ENCODE measurements at places on chromosomes 6 and 20.

- no peak for DNase-seq
These were observed 27.9 kb upstream of the TBC1D7 start for GRCh38 chr6:13355999-13356785.

DNA sequence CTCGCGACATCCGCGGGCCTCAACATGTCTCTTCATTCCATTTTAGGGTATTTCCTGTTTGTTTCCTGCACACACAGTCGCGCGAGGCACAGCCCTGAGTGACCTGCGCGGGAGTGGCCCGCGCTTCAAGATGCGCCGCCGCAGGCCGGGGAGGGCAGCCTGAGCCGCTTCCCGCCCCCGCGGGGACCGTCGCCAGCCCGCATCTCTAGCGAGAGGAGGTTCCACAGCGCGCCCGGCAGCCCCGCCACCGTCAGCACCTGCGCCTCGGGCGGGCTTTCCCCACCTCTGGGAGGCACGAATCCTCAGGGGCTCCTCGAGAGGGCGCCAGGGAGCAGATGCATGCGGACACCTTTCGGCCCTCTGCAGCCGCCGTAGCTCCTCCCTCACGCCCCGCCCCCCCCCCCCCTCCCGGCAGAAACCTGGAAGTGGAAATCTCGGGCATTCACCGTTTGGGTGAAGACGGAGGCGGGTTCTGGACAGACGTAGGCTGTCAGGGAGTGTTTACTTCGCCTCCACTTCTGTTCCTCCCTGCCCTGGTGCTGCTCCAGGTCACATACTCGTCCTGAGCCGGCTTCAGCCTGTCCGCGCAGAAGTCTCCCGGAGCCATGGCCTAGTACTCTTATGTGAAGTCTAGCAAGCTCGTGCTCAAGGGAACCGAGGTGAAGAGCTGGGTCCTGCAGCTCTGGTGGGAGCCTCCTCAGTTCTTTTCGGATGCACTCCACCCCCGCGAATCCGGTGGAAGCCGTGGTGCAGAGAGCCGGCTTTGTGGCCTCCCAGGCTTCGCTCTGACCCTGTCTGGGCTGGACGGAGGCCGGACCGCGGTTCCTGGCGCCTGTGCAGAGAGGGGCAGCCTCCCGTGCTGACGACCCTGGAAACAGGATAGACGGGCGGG lies 880.5 kb upstream of the DEFB115 start:
- DNase-seq: peak; percentile 40

- DNase-seq: no peak
These were observed 9.9 kb downstream of the PAX1 start for GRCh38 chr20:21715193-21715881.

GRCh38 chr6:1082285-1082935 lies 229.5 kb upstream of the FOXQ1 start:
- DNase-seq: no peak

DNA sequence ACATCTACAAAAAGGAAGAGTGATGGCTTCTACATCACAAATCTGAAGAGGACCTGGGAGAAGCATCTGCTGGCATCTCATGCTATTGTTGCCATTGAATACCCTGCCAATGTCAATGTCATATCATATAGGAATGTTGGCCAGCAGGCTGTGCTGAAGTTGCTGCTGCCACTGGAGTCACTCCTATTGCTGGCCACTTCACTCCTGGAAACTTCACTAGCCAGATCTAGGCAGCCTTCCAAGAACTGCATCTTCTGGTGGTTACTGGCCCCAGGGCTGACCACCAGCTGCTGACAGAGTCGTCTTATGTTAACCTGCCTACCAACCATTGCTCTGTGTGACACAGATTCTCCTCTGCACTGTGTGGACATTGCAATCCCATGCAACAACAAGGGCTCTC lies 111.8 kb downstream of the PERP start:
- no peak for DNase-seq

DNA sequence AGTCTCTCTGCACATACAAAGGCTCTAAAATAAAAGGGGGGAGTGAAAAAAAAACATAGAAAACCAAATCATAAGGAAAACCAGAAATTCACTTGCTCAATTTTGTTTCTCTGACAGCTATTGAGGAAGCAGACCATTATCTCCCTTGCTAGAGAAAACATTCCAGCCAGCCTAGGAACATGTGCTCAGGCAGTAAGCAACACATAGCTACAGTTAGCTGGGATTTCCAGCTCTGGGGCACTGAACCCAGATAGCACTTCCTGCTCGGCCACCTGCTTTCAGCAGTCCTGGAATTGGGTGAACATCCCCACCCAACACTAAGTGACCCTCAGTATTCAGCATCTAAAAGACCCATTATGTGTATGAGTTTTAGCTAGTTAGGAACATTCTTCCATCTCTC lies 61.3 kb downstream of the TNFRSF21 start:
- no peak for DNase-seq

GRCh38 chr6:55636406-55637102 lies 57.6 kb upstream of the HMGCLL1 start:
- no peak for DNase-seq

DNA sequence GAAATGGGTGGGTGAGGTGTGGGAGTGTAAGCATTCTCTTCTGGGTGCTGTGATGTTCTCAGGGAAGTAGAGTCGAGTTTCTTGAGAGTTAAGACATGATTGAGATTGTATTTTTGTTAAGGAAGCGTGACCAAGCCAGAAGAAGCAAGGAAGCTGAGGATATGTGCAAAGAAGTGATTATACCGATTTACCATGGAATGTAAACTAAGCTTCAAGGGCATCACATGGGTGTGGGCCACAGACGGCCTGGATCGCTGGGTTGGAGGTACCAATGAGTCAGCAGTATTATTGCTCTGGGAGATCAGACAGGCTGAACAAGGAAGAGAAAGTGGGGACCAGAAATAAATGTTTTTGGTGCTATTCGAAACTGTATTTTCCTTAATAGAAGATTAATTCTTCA lies 184.1 kb upstream of the GMDS start:
- no peak for DNase-seq

- DNase-seq: no peak
These were observed 47.4 kb downstream of the HDAC2 start for GRCh38 chr6:113923526-113923925.

GRCh38 chr6:119539066-119539746 lies 189.6 kb upstream of the MAN1A1 start:
- DNase-seq: no peak

DNA sequence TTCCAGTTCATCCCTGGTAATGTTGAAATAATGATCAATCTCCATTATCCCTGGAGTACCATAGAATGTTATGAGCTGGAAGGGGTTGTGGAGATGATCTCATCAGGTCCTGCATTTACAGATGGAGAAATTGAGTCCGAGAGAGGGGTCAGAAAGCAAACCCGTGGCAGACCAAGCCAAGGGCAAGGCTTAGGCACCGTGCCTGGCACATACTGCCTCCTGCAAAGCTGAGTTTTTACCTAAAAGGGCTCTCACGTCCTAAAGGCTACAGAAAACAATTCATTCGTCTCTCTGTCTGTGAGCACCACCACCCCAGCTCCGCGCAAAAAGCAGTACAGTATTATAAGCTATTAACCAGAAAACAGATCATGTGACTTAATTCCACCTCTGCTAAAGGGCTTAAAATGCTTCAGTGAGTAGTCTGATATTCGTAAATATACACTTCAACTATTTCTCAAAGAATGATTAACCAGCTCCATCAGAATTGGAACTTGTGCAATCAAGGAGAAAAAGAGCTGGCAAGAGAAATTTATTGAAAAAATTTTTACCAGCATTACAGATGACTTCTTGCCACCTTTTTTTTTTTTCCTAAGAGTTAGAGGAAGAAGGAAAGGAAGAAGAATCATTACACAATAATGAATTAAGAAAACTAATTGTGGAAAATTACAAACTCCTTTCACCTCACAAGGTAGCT lies 3.4 kb upstream of the PARD6B start:
- peak; percentile 6 for DNase-seq

DNA sequence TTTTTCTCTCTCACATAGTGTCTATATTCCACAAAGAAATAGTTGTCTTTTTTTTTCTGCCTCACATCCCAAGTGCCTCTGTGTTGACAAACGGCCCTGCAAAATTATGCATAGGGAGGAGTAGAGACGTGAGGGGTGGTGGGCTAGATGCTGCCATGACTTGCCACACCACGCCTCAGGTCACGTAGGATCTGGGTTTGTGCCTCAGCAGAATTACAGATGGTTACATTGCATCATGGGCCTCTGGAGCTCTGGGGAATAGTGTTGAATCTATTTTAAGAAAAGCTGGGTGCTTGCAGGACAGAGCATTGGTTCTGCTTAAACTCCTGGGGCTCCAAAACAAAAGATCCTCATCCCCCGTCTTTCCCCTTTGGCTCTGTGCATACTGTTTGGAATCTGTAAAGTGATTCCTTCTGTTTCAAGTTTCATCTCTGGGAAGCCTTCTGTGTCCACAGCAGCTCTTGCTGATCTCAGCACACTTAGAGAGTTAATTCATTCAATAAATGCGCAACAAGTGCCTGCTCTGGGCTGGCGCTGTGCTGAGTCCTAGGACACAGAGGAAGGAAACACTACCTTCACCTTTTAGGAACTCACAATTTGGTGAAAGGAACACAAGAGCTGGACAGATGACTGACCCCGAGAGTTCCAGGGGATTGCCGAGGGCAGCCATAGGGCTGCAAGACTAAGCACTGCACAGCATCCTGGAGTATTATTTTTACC lies 2.4 kb downstream of the FANCE start:
- no peak for DNase-seq

GRCh38 chr6:9404351-9405146 lies 969.2 kb upstream of the SLC35B3 start:
- no peak for DNase-seq

GRCh38 chr20:21357844-21358243 lies 39.5 kb downstream of the NKX2-4 start:
- no peak for DNase-seq

DNA sequence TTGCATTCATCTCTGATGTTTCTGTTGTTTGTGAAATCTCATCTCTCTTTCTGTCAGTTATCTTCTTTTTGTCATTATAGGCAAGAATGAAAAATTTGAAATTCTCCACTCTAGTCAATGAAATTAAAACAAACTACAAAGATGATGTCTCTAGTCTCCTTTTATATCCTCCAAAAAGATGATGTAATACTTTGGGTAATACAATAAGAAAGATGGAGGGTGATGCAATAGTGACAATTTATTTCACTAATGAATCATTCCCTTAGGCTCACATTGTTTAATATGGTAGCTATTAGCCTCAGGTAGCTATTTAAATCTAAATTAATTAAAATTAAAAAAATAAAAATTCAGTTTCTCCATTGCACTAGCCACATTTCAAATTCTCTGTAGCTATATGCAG lies 145.4 kb downstream of the UST start:
- no peak for DNase-seq

DNA sequence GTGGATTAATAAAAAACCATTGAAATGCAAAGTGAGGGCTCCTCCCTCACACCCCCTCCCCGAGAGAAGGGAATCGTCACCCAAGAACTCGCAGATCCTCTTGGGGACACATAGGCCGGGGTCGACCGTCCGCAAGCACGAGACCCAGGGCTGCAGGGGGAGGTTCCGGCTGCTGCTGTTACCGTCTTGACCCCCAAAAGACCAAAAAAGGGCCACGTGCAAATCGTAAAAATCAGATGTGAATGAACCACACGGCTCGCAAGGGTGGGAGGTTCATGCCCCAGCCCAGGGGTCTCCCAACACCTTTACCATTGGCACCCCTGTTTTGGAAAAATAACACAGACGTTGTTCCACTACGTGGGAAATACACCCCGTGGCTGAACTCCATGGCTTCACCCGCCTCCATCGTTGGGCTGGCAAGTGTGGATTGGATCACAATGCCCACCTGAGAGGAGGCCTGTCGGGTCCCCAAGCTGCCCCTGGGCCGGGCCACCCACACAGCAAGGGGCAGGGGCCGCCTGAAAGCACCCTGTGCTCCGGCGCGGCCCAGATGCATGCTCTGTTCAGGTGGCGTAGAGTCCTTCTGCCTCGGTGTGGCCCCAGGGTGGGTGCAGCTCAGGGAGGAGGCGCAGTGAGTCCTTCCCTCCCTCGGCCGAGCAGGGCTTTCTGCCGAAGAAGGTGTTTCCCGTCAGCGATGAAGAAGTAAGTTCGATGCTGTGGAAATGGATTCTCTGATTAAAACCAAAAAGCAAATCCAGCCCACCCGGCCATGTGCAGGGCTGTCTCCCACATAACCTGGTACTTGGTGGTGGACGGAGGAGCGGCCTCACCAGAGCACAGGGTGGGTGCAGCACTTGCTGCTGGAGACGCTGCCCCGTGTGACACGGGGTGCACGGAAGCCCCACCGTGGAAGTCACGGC lies 85.0 kb downstream of the YTHDF1 start:
- peak; percentile 26 for DNase-seq

DNA sequence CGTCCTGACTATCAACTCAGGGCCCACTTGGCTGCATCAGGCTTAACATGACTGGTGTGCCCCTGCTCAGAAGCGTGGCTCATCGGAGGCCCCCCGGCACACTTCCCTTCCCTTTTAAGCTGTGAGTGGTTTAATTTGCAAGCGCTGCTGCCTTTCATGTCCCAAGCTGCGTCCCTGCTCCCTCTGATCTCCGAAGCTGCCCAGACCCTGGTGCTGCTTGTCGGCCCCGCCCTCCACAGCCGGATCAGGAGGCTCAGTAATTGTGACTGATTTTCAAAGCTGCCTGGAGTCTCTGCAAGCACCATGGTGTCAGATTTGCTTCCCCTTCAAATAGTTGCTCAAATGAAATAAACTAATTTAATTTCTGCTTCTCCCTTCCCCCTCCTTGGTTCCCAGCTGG lies 71.1 kb downstream of the CDH22 start:
- DNase-seq: peak; percentile 57

DNA sequence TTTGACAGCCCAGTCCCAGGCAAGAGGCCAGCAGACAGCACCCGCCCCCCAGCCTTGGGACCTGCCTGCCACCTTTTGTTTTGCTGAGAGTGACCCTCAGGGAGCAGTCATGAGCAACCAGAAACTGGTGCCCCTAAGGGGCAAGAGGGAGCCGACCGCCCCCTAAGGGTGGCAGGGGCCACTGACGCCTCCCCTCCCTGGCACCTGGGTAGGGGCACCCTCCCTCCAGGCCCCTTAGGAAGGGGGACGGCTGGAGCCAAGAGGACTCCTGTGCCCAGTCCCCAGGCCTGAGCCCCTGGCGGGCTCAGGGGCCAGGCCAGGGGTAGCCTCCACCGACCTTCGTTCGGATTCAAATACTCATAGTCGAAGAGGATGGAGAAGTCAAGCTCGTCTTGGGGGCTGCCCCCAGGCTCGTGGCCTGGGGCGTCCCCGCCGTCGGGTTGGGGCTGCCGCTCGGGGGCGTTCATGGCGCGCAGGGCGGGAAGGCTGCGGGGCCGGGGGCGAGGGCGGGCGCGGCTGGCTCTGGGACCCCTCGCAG lies 417 bp downstream of the NFATC2 start:
- DNase-seq: peak; percentile 59

DNA sequence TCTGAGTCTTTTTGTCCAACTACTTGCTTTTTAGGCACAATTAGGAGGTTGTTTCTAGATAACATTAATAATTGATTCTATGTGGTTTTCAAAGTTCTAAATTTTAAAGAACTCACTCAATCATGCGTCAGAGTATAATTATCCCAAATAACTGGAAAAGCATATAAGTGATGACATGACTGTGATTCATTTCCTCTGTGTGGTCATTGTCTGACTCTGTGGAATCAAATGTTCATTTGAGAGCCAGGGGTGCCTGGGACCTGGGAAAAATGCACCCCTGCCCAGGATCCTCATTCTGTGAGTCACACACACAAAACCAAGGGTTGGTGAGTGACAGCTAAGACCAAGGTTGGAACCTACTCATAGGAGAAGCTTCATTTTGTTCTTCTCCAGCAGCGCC lies 127.1 kb upstream of the MLIP start:
- no peak for DNase-seq

Data from H9 (cell line).